ENCODE measurements at places on chromosomes 2 and 18.

- no peak for DNase-seq
Measured at GRCh38 chr18:58080451-58080850, 36.4 kb downstream of the NEDD4L start.

GRCh38 chr18:980586-980985 lies 75.9 kb downstream of the ADCYAP1 start:
- no peak for DNase-seq

DNA sequence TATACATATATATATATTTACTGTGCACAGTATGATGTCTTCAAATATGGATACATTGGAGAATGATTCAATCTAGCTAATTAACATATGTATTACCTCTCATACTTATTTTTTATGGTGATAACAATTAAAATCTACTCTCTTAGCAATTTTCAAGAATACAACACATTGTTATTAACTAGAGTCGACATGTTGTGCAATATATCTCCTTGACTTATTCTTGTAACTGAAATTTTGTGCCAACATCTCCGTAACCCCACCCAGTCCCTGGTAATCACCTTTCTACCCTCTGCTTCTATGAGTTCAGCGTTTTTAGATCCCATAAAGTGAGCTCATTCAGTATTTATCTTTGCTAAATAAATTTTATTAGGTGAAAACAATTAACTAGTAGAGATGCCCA lies 216.4 kb upstream of the TMEM200C start:
- no peak for DNase-seq

DNA sequence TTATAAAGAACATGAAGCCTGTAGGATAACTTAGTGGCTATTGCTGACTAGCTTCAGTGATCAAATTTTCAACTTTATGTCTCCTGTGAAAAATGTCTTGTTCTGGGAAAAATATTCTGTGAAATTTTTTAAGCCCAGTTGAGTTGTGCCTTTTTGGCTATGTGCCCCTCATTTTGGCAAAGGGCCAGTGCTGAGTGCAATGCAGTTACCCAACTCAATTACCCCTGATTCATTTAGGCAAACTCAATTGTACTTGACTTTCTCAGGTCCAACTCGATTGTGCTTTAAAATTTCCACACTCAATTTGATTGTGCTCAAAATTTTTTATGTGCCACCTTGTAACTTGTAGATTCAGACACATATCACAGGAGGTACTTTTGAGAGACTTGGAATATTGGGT lies 548.8 kb upstream of the NRP2 start:
- DNase-seq: no peak

GRCh38 chr2:9830685-9831410 lies 12.4 kb upstream of the TAF1B start:
- no peak for DNase-seq

- no peak for DNase-seq
Measured at GRCh38 chr2:60520151-60520876, 33.1 kb downstream of the BCL11A start.

DNA sequence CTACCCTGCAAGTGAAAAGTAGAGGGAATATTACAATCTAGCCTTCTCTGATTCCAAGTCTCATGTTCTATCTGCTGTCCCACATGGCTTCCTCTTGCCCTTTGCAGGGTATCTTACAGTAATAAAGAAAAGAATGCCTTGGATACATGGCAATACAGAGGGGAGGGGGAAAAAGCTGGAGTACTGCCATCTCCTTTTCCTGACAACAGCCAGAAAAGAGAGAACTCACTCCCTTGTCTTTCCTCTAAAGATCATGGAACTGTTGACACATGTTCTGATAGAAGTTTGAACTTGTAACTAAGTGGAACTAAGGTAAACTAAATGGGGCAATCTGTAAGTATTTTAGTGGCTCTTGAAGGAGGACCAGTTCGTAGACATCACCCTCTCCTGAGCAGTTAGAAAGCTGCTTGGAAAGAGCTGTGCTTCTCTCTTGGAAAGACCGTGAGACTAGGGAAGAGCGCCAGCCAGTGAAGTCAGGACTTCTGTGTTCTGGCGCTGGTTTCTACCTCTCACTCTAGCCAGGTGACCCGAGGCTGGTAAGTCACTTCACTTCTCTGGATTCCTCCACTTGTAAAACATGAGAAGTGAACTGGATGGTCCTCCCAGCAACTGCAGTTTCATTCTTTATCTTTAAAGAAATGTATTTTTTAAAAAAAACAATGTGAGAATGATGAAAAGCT lies 242.3 kb upstream of the FOSL2 start:
- DNase-seq: no peak

GRCh38 chr18:49905771-49906170 lies 92.4 kb upstream of the ACAA2 start:
- no peak for DNase-seq

GRCh38 chr2:214311031-214311533 lies 99.8 kb upstream of the VWC2L start:
- no peak for DNase-seq

GRCh38 chr18:28792404-28793086 lies 615.6 kb upstream of the CDH2 start:
- no peak for DNase-seq

GRCh38 chr18:68623342-68623741 lies 91.6 kb downstream of the TMX3 start:
- DNase-seq: no peak

DNA sequence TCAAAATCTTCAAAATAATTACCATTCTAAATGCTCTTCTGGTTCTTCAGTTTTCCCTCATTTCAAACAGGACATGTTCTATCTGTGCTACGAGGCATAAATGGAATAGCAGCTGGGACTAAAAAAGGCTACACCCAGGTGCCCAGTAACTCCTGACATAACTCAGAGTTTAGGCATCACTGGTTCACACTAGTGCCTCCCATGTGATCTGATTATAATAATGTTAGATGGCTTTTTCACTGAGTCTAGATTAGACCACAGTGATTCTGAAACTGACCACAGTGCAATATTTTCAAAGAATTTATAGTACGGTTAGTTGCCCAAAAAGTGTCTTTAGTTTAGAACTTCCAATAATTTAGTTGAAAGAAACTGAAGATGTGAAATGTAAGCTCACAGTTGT lies 123.3 kb downstream of the CCBE1 start:
- no peak for DNase-seq

GRCh38 chr2:120764492-120764891 lies 28.8 kb downstream of the GLI2 start:
- DNase-seq: no peak

Data from cortex of kidney (tissue), 1 donor.